ENCODE measurements at places on chromosomes 7 and 10.
A peak's percentile ranks its signal among the peaks of the same experiment; 100 is the strongest.

- DNase-seq = no peak
Observed at GRCh38 chr10:108445746-108446145, 1281.2 kb upstream of the SORCS1 start.

DNA sequence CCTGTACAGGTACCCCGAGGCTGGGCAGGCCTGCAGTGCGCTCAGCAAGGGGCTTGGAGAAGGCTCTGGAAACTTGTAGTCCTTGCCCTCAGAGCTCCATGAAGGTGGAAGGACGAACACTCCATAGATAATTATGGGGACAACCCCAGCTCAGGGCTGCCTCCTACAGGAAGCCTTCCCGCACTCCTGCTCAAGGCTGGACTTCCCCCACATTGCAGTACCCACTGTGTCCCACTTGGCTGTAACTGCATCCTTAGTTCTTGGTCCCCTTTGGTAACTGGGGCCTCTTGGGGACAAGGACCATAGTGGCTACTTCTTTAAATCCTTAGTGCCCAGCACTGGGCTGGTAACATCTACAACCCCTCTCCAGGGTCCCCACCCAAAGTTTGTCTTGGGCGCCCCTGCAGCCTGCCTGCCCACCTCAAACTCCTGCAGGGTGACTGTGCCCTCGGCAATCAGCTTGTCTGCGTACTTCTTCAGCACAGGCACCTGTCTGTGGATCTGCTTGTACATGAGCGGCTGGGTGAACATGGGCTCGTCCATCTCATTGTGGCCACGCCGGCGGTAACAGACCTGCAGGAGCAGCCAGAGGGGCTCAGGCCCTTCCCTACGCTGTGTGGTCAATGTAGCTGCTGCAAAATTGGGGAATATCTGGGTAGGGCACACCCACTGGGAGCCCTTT is 17.1 kb downstream of the OGDHL start:
- DNase-seq = no peak

GRCh38 chr7:51591223-51591622 is 274.6 kb upstream of the COBL start:
- no peak for DNase-seq

GRCh38 chr7:44288381-44288685 is 37.1 kb downstream of the CAMK2B start:
- DNase-seq = no peak

GRCh38 chr10:5506246-5506645 is 6.9 kb upstream of the CALML5 start:
- no peak for DNase-seq

DNA sequence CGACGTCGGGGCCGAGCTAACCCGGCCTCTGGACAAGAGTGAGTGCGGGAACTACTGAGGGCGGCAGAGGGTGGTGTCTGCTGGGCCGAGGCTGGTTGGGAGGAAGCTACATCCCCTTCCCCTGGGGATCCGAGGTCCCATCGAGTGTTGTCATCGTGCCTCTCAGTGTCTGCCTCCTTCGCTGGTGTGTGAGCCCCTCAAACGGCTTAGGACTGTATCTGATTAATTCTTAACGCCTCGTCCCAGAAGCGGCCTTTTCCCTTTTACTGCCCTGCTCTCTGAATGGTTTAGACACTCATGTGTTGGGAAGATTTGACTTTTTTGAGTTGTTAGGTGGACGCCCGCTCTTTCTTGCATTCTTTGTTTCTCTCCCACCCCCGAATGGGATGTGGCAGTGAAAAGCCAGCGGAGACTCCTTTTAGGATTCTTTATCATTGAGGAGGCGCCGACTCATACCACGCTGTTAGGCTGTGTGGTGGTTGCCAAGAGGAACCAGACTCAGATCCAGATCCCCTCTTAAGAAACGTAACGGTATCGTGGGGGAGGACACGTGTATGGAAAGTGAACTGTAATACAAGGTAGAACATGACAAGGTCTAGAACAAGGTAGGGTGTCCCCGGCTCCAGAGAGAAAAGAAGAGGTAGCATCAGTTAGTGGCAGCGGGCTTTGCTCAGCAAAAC is 631 bp downstream of the SUPV3L1 start:
- DNase-seq = no peak

- DNase-seq = peak; percentile 27
Observed at GRCh38 chr10:74292871-74293427, 141.9 kb downstream of the ADK start.

DNA sequence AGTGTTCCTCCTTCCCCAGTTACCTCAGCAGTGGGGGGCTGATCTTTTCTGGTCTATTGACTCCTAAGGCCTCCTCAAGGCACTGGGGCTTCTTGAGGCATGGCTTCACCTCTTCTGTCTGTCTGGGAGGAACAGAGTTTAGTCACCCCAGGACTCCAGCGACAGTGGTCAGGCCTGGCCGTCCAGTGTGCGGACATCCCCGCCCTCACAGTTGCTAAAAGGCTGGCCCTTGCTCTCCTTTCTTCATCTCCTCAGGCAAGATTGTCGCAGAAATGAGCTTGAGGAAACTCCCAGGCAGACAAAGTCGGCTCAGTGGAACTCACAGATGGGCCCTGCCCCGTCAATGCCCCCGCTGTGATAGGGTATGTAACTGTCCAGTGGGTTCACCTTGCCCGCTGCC is 7.0 kb upstream of the FFAR4 start:
- DNase-seq = no peak

- no peak for DNase-seq
Observed at GRCh38 chr10:106615081-106615480, 549.4 kb downstream of the SORCS1 start.

DNA sequence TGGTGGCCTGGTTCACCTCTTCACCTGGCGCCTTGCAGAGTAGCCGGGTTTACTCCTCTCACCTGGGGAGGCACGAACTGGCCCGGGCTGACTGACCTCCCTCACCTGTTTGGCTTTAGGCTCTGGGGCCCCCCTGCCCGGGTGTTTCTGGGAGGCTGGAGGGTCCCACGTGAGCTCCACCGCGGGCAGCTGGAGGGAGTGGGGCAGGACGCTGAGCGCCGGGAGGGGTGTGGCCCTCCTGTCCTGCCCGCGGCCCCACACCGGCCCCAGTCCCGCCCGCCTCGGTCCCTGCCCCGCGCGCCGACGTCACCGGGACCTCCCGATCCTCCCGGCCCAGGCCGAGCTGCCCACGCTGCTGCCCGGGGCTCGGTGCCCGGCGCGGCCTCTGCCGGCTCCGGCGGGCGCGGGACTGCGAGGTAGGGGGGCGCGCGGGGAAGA is at the start of gene AMZ1:
AMZ1 (plus strand) TSS at position 322 of the 438 bp plus-strand sequence. CDS start 12,250 bp downstream, outside the sequence.
- no peak for DNase-seq

Data from H4 (cell line).